ENCODE measurements at places on chromosomes 3 and 15.

GRCh38 chr3:12556690-12557472 lies at the start of gene MKRN2:
TSS of gene MKRN2 (plus strand) at chr3:12557087. CDS start at chr3:12557151, 64 bp downstream.
- peak; percentile 88 for DNase-seq

- DNase-seq = peak; percentile 74
These were observed 27.9 kb upstream of the ACKR4 start for GRCh38 chr3:132569153-132569552.

DNA sequence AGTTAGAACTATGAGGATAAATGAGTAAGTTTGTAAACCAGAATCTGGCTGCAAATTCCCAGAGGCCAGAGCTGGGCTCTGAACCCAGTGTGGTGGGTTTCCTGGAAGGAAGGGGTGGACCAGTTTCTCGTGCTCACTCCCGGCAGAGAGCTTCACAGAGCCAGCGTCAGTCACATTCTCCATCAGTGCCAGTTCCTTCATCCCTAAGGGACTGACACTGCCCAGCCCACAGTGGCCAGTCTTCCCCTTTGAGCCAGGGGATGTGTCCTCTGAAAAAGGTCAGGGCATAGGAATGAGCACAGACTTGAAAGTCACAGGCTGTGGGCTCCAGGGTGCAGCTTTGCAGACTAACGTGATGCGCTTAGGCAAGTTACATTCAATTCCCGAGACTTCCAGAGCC lies 135.8 kb upstream of the HACD2 start:
- no peak for DNase-seq

GRCh38 chr15:27706300-27706699 lies 392.8 kb downstream of the OCA2 start:
- no peak for DNase-seq

GRCh38 chr15:89203705-89204273 lies 17.6 kb downstream of the RLBP1 start:
- no peak for DNase-seq

- peak; percentile 53 for DNase-seq
These were observed 503 bp downstream of the HLTF start for GRCh38 chr3:149085828-149086231.

- no peak for DNase-seq
These were observed 322.1 kb downstream of the MEX3B start for GRCh38 chr15:81723701-81724100.

GRCh38 chr3:140832883-140833282 lies 108.8 kb upstream of the SLC25A36 start:
- DNase-seq = no peak

DNA sequence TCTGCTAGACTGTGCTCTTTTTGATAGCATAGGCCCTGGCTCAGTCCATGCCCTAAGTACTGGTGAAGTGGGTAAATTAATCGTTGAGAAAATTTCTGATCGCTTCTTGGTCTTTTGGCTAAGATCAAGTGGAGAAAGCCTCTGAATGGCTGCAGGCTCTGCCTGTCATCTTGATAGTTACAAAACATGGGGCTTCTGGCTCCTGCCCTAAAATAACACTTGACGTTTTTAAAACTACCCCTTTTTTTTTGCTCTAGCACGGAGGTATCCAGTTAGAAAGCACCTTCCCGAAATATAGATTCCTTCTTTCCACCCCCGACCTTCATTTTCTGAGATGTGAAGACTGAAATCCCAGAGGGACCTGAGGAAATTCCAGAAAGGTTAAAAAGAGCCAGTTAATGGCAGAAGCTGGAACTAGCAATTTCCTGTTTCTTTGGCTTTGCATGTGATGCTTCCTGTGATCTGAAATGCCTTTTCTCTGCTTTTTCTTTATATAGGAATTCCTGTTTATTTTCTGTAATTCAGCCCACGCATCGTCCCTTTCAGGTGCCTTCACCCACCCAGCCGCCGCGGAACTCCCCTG lies 799 bp upstream of the C2CD4B start:
- no peak for DNase-seq

DNA sequence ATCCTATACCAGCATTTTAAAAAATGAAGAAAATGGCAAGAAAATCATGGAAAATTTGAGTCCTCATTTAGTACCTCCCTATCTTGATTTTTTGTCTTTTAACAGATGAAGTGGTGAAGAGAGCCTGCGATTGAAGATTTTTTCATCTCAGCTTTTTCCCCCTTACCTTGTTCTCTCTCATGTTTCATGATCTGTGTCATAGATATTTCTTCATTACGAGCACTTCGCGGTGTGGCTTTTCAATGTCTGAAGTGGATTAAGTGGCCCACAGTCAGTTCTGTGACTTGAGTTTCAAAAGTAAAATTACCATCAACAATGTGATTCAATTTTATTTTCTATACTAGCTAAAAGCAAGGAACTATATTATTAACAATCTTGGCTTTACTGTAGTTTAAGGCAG lies 147.2 kb downstream of the FNDC3B start:
- DNase-seq = no peak

DNA sequence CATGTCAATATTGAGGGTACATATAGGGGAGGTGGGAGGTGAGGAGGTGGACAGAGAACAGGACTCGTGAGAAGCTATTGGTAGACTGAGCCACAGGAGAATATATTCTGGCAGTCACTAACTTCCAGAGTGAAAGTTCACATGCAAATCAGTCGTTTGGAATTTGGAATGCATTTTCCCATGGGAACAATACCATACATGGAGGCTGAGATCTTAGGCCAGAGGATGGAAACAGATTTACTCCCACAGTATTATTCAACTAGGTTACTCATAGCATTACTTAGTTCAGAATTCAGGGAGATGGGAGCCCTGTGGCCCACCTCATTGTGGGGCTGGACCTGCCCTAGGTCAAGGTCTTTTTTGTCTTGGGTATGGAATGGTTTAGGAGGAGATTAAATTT lies 36.4 kb upstream of the ABHD2 start:
- peak; percentile 76 for DNase-seq

DNA sequence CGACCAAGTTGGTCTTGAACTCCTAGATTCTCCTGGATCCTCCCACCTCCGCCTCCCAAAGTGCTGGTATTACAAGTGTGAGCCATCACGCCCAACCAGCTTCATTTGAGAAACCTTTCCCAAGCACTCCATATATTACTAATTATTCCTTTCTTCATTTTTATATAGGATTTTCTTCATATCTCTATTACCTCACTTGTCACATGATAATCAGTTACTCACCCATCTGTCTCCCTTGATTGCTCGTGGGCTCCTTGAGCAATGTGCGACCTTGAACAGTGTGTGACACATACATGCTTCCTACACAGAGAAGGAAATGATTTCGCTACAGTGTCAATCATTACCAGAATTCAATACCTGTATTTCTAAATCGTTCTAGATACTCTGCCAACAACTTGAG lies 110.7 kb upstream of the C2CD4B start:
- DNase-seq = no peak

DNA sequence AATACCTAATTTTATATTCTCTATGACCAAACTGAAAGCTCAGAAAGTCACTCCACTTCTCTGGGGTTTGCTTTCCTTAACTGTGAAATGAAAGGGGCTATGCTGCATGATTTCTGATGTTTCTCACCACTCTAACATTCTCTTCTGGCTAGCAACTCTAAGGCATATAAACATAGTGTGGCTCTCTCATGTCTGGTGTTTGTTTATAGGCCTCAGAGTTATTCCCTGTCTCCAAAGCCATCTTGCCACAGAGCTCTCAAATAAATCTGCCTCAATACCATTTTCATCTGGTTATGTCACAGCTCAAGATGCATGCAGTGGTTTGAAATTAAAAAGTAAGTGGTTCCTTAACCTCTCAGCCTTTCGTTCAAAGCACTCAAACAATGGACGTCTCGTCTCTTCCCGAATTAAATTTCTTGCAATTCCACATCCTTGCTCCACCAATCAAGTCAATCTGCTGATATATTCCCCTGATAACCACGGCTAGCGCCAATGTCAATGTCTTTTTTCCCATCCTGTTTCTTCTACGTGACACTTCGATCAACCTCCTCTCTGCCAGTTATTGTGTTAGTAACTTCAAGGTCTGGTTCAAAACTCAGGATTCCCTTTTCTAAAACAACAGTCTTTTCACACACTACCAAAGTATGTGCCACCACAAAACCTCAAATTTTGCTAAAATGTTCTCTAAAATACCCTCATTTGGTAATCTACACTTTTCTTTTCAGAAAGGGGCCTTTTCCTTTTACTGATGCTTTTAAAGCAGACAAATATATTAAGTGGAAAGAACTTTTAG lies 16.0 kb downstream of the TOMM70 start:
- DNase-seq = no peak

GRCh38 chr3:130537673-130538304 lies 20.8 kb downstream of the COL6A6 start:
- no peak for DNase-seq

GRCh38 chr3:141243271-141243707 lies 11.7 kb downstream of the PXYLP1 start:
- peak; percentile 54 for DNase-seq

- no peak for DNase-seq
These were observed 892.7 kb upstream of the ALCAM start for GRCh38 chr3:104474011-104474410.

GRCh38 chr3:82376883-82377282 lies 615.4 kb upstream of the GBE1 start:
- DNase-seq = peak; percentile 11

GRCh38 chr15:100101426-100102089 lies 240.2 kb downstream of the ADAMTS17 start:
- DNase-seq = peak; percentile 22

GRCh38 chr3:190847436-190847835 lies 15.1 kb downstream of the GMNC start:
- DNase-seq = no peak

DNA sequence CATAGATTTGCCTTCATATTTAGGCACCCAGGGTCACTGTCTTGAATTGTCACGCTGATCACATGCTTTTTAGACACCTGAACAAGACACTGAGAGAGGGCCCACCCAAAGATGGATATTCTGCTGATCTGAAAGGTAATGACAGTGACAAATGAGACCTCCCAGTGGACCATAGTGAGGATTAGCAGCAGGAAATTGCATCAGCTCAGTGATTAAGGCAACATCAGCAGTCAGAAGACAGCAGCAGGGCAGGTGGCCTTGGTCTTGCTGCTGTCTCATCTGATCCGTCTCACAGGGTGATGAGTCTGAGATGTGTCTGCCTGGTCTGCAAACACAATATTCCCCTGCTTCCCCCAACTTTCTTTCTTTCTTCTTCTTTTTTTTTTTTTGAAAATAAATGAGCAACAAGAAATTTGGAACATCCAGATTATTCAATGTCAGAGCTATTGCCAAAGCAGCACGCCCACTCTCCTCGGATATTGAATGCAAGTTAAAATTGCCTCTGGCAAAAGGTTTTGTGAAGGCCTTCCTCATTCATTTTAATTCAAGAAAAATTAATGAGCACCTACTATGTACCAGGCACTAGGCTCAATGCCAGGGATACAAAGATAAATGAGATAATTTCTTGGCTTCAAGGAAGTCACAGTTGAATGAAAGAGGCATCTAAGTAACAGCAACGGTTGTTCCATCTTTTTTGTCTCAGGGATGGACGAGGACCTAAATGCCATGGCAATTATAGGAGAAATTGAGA lies 14.1 kb downstream of the OTOL1 start:
- no peak for DNase-seq

DNA sequence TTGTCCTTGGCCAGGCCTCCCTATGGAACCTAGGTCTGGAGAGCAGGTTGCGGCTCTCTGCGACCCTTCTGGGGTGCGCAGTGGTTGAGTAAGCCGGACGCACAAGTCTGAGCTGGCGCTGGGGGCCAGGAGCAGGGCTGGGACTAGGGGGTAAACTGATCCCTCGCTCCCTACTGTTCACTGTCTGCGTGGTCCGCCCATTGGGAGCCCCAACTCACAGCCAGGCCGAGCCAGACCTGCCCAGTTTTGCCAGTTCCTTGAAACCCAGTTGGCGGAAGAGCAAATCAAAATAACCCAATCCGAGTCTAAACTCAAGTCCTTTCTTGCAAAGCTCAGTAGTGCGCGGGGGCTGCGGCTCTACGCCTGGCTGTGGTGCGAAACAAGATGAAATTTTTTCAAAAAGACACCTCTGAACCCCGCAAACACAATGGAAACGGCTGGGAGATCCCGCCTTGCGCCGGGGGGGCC lies 17.5 kb downstream of the RGMA start:
- DNase-seq = no peak

GRCh38 chr3:94115482-94115881 lies 52.6 kb downstream of the NSUN3 start:
- peak; percentile 24 for DNase-seq

DNA sequence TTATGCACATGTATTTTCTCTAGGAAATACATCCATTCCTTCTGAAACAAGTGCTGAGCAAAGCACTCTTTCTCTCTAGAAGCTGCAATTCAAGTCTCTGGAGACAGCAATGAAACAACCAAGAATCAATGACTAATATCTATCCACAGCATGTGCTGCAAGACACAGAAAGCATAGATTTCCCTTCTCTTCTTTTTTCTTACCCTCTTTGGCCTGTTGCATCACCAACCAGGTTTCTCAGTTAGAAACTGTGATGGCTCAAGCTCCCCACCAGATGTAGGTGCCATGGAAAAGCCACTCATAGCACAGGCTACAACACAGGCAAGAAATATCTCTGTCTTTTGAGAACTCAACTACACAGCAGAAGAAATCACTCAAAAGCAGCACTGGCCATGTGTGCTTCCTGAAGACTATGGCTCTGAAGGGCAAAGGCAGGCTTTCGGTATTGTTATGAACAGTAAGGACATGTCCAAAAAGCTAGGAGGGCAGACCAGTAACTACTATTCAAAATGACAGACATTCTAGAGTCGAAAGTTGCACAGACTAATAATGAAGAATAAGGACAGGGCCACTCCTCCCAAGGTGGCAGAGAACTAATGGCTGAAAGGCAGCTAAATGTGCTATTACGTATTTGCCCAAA lies 15.5 kb downstream of the ZDHHC3 start:
- no peak for DNase-seq

GRCh38 chr3:70176224-70176623 lies 136.2 kb downstream of the MDFIC2 start:
- DNase-seq = no peak

GRCh38 chr15:89329329-89330084 lies 5.1 kb downstream of the POLG start:
- no peak for DNase-seq

DNA sequence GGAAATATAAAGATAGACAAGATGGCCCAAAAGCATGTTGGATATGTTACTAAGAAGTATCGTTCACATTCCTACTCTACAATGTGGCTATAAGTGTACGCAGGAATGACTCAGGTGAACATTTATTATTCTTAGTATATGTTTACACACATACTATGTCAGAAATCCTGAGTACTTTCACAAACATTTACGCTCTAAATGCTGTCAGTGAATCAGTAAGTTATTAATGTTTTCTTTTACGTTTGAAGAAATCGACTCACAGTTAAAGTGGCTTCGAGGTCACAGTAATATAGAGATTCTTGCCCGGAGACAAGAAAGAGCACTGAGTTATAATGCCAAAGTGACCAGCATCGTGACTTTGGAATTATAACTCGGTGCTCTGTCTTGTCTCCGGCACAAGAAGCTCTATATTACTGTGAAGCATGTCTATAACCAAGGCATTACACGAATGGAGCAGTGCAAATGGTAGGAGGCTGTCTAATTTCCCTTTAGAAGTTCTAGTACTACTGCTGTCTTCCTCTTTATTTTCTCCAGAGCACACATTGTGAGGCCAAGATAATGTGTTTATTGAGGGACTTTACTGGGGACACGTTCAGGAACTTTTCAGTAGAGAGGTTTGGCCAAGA lies 61.8 kb upstream of the P3H2 start:
- DNase-seq = no peak

GRCh38 chr3:32026593-32026992 lies 45.0 kb downstream of the ZNF860 start:
- DNase-seq = no peak

- DNase-seq = peak; percentile 71
These were observed 9.3 kb upstream of the NR2E3 start for GRCh38 chr15:71800835-71801745.

GRCh38 chr15:66846811-66847210 lies 144.8 kb downstream of the SMAD6 start:
- DNase-seq = no peak
